ENCODE measurements at places on chromosomes 6 and 20.

DNA sequence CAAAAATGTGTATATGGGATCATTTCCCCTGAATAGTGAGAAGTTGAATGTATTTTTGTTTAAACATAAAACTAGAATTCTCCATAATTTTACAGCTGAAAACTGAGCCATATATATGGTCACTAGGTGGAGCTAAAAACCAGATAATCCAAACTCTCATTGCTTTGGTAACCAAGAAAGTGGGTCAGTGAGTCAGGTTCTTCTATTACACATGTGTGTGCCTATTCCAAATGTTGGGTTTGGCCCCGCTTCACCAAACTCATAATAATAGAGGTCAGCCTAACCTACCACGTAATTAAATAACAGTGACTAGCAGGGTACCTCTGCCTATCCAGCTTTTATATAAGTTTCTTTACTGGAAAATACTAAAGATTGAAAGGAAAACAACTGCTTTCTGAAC, 19.3 kb upstream of the RNGTT start:
- peak; percentile 46 for DNase-seq

- no peak for DNase-seq
Observed at GRCh38 chr6:30965140-30965601, 18.3 kb upstream of the MUC21 start.

- no peak for DNase-seq
Observed at GRCh38 chr6:11778648-11779328, at the start of gene ADTRP. Gene ADTRP, minus strand, starts transcription at chr6:11778803. Its CDS starts 44 bp downstream, at chr6:11778759.

- no peak for DNase-seq
Observed at GRCh38 chr20:6764619-6765018, 2.9 kb upstream of the BMP2 start.

DNA sequence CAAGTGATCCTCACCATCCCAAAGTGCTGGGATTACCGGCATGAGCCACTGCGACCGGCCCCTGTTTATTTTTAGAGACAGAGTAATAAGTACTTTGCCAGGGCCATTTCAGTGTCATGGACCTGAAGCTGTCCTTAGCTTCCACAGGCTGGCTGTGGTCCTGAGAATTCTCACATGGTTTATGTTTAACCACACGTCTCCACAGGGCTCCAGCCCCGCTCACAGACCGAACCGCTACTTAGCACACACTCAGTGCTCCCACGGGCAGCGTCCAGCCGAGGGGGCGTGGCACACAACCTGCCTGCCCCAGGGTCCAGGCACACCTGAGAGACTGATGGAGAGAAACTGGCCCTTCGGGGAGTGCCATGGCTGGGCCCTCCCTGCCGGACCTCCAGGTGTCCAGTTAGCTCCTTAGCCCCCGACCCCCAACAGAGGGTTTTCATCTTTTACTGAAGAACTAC, 11.7 kb downstream of the ACSS1 start:
- no peak for DNase-seq

Data from fibroblast of skin of left biceps (primary cell).